ENCODE measurements at places on chromosomes 16 and 17. TPM values are rescaled to one million over a fixed set of nuclear protein-coding genes. Genes with fewer than 3 reads are reported as not detected.
A peak's percentile ranks its signal among the peaks of the same experiment; 100 is the strongest.

GRCh38 chr17:79024901-79025737 lies 1.1 kb downstream of the C1QTNF1 start:
- H3K27ac ChIP-seq, result peak overlapping the region; percentile 29
- H3K4me3 ChIP-seq, result peak overlapping the region; percentile 47
- no peaks in the 10 kb centered on the region for H3K27me3 ChIP-seq

DNA sequence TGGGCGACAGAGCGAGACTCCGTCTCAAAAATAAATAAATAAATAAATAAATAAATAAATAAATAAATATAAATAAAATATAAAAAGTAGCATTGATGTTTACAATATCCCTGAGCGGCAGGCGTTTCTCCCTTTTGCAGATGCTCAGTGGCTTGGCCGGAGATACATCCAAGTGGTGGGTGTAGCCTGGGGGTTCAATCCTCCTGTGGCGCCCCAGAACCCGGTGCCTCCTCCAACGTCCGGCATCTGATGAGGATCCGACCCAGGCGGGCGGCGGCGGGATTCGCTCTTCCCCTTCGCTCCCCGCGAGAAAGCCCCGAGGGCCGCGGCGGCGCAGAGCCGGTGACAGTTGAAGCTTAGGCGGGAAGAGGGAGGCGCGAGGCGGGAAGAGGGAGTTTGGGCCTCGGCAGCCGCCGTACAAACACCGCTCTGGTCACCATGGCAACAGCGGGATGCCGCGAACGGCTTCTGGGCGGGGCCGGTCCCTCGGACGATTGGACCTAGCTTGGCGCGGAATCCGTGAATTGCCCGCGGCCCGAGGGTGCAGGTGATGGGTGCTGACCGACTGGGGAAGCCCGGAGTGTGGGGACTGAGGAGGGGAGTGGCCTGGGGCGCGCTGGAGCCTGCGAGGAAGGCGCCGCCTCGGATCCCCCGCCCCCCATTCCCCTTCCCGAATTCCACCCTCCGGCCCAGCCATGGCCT lies 12.7 kb upstream of the ALDOA start:
- peak; percentile 85 for DNase-seq
- peaks cover 8% of the 10 kb centered on the region for H3K4me1 ChIP-seq
- H3K4me3 ChIP-seq, result peak overlapping the region; percentile 93

DNA sequence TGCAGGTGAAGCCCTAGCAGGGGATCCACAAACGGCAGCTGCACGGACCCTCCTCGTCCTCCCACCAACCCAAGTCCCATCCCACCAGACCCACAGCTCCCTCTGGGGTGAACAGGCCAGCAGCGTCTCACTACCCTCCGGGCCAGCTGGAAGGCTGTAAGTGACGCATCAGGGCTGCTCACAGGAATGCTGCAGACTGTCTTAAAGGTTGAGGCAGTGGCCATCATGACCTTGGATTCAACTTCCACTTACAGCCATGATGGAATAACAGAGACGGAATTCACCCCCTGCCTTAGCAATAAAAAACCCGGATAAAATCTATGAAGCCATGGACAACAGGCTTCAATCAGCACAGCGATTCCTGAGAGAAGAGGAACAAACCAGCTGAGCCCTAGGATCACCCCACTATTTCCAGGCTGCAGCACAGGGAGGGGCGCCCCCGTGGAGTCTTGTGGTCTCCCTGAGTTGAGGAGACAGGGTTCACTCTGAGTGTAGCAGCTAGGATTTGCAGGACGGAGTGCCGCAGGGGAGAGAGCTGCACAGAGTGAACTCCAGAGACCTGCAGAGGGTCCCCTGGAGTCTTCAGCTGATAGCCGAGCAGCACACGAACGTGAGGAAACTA lies 10.5 kb downstream of the FAM83G start:
- H3K4me3 ChIP-seq, result no peak overlapping the region
- peaks cover 24% of the 10 kb centered on the region for H3K36me3 ChIP-seq
- H3K27me3 ChIP-seq, result no peaks in the 10 kb centered on the region
- DNase-seq, result no peak
- H3K27ac ChIP-seq, result no peak overlapping the region
- no peaks in the 10 kb centered on the region for H3K4me1 ChIP-seq

GRCh38 chr16:10113248-10113647 lies 69.0 kb downstream of the GRIN2A start:
- no peak overlapping the region for H3K27ac ChIP-seq

DNA sequence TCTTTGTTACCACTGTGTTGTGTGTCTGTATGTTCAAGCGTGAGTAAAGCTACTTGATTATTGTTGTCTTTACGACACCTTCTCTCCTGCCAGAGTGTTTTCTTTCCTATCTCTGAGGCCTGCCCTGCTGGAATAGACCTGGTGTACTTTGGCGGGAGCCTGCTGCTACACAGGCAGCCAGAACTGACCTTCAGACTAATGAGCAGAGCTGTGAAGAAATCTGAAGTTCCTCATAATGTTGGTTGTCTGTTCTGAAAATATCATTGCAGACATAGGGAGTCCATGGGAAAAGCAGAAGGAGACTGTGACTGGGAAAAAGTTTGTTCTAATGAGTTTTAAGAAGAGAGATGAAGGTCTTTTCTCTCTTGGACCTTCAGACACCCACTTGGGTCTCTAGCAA lies 9.8 kb downstream of the RHOT1 start:
- no peaks in the 10 kb centered on the region for H3K27me3 ChIP-seq
- H3K36me3 ChIP-seq, result peaks cover 2% of the 10 kb centered on the region
- no peaks in the 10 kb centered on the region for H3K4me1 ChIP-seq
- no peak for DNase-seq

- H3K4me3 ChIP-seq, result peak overlapping the region; percentile 86
- no peaks in the 10 kb centered on the region for H3K27me3 ChIP-seq
- DNase-seq, result peak; percentile 36
- H3K36me3 ChIP-seq, result peaks cover 36% of the 10 kb centered on the region
- peaks cover 17% of the 10 kb centered on the region for H3K4me1 ChIP-seq
These were observed 991 bp downstream of the KPNA2 start for GRCh38 chr17:68036304-68037147.

DNA sequence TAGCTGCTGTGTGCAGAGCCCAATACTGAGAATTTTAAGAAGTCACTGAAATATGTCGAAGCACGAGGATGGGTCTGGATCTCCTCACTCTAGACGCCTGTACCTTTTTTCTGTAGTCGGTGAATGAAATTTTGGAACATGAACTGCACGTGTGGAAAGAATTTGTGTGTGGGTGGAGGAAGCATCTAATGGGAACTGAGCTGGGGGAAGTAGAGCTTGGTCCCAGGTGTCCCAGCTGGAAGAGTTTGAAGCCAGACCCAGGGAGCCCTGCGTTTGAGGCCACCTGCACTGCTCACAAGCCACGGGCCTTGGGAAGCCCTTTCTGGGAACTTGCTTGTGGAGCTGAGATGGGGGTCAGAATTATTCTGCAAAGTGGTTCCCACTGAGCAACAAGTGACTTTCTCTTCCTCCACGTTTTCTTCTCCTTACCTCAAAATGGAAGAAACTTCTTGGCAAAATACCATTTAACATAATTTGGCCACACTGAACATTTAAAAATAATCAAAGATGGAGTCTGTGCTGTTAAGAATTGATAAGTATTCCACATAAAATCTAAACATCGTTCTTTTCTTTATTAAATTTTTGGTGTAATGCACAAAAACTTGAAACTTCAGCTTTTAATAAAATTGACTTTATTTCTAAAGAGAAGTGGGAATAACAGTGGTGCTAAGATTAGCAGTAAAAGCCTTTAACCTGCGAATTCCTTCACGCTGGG lies 163.8 kb downstream of the PRKCA start:
- H3K4me1 ChIP-seq, result peaks cover 37% of the 10 kb centered on the region
- no peaks in the 10 kb centered on the region for H3K27me3 ChIP-seq
- H3K36me3 ChIP-seq, result no peaks in the 10 kb centered on the region
- H3K27ac ChIP-seq, result peak overlapping the region; percentile 33
- no peak for DNase-seq

DNA sequence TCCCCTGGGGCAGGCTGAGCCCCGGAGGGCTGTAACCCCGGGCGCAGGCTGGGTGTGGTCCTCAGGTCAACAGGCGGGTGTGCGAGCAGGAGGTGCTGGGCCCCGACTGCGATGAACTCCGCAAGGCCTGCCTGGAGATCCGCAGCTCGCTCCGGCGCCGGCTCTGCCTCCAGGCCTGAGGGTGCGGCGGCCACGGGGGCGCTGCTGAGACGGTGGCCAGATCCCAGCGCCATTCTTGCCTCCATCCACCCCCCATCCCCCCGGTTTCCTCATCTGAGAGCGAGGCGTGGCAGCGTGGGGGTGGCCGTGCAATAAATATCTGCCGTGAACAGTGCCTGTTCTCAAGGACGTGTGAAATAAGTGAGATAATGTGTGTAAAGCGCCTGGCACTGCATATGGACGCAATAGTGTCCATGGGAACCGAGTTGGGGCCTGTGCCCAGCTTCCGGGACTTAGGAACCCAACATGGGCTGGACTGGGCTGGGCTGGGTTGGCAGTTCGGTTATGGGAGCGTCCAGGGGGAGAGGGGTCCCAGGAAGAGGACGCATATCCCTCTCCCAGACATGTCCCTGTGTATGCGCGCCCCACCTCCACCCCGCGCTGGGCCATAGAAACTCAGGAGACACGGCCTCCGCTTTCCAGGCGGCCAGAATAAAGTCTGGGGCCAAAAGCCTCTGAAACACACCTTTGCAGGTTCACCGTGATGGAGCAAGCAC lies 15.0 kb downstream of the ZNF213 start:
- no peak for DNase-seq
- H3K27ac ChIP-seq, result peak overlapping the region; percentile 95
- H3K27me3 ChIP-seq, result no peaks in the 10 kb centered on the region
- H3K36me3 ChIP-seq, result no peaks in the 10 kb centered on the region
- peak overlapping the region; percentile 65 for H3K4me3 ChIP-seq

DNA sequence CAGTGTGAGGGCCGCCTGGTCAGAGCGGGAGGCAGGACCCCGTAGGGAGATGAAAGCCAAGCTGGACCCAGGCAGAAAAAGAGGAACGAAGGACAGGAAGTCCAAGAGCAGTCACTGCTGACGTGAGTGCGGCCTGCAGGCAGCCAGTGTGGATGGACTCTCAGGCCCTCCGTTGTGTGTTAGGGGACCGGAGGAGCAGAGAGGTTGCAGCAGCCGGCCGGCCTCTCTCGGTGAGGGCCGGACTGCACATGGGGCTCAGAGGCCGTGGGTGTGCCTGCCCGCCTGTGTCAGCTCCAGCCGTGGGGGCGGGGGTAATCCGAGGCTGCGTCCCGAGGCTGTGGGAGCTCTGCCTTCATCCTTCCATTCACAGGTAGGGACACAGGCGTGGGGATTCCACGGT lies 67.4 kb downstream of the JPH3 start:
- H3K4me3 ChIP-seq, result no peak overlapping the region
- DNase-seq, result no peak
- H3K36me3 ChIP-seq, result no peaks in the 10 kb centered on the region
- H3K27me3 ChIP-seq, result no peaks in the 10 kb centered on the region

GRCh38 chr17:72699545-72699944 lies 392.9 kb downstream of the SLC39A11 start:
- no peaks in the 10 kb centered on the region for H3K36me3 ChIP-seq
- H3K27ac ChIP-seq, result no peak overlapping the region
- no peak for DNase-seq
- H3K4me3 ChIP-seq, result no peak overlapping the region

GRCh38 chr17:46793541-46793940 lies 25.0 kb downstream of the WNT3 start:
- H3K36me3 ChIP-seq, result no peaks in the 10 kb centered on the region
- no peak overlapping the region for H3K4me3 ChIP-seq
- peaks cover 31% of the 10 kb centered on the region for H3K4me1 ChIP-seq
- no peak for DNase-seq
- no peak overlapping the region for H3K27ac ChIP-seq

Gene CSH1
- total RNA-seq, result not detected

Gene NPIPA7
- 4.5 TPM for total RNA-seq

Gene RUNDC3A
- 0.61 TPM for total RNA-seq

Gene KRT9
- 0.15 TPM for total RNA-seq

Gene AMZ2
- 131 TPM for total RNA-seq

Gene SLC2A4
- 2.5 TPM for total RNA-seq
